ENCODE measurements at places on chromosomes 7 and 10.

- H3K27me3 ChIP-seq: no peaks in the 10 kb centered on the region
- peaks cover 24% of the 10 kb centered on the region for H3K4me1 ChIP-seq
- H3K36me3 ChIP-seq: peaks cover 83% of the 10 kb centered on the region
These were observed 9.2 kb downstream of the PFKFB3 start for GRCh38 chr10:6211671-6212635.

- no peak overlapping the region for H3K27ac ChIP-seq
- H3K36me3 ChIP-seq: no peaks in the 10 kb centered on the region
- no peak for DNase-seq
These were observed 11.1 kb downstream of the CAMK1D start for GRCh38 chr10:12360461-12360860.

- no peaks in the 10 kb centered on the region for H3K36me3 ChIP-seq
- DNase-seq: no peak
- no peak overlapping the region for H3K4me3 ChIP-seq
- H3K27ac ChIP-seq: no peak overlapping the region
- no peaks in the 10 kb centered on the region for H3K4me1 ChIP-seq
- peaks cover 48% of the 10 kb centered on the region for H3K27me3 ChIP-seq
These were observed 175.8 kb upstream of the PRKCQ start for GRCh38 chr10:6755781-6756460.

GRCh38 chr7:136324073-136324704 lies 347.0 kb upstream of the MTPN start:
- H3K4me3 ChIP-seq: no peak overlapping the region
- no peaks in the 10 kb centered on the region for H3K4me1 ChIP-seq
- no peaks in the 10 kb centered on the region for H3K27me3 ChIP-seq
- DNase-seq: no peak
- no peaks in the 10 kb centered on the region for H3K36me3 ChIP-seq

GRCh38 chr7:99559175-99559915 lies 903 bp downstream of the ZNF655 start:
- H3K36me3 ChIP-seq: peaks cover 91% of the 10 kb centered on the region
- no peak for DNase-seq
- H3K27me3 ChIP-seq: no peaks in the 10 kb centered on the region
- peaks cover 58% of the 10 kb centered on the region for H3K4me1 ChIP-seq
- peak overlapping the region; percentile 94 for H3K4me3 ChIP-seq

DNA sequence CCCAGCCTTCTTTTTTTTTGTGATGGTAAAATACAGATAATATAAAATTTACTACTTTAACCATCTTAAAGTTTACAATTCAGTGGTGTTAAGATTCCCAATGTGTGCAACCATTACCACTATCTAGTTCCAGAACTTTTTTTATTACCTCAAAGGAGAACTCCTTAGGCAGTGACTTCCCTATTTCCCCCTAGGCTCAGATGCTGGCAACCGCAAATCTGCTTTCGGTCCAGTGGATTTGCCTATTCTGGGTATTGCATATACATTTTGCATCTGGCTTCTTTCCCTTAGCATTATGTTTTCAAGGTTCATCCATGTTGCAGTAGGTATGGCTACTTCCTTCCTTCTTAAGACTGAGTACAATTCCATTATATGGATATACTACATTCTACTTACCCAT lies 56.5 kb downstream of the AFAP1L2 start:
- H3K4me1 ChIP-seq: no peaks in the 10 kb centered on the region
- no peaks in the 10 kb centered on the region for H3K36me3 ChIP-seq
- peaks cover 3% of the 10 kb centered on the region for H3K27me3 ChIP-seq
- H3K27ac ChIP-seq: no peak overlapping the region
- H3K4me3 ChIP-seq: no peak overlapping the region

DNA sequence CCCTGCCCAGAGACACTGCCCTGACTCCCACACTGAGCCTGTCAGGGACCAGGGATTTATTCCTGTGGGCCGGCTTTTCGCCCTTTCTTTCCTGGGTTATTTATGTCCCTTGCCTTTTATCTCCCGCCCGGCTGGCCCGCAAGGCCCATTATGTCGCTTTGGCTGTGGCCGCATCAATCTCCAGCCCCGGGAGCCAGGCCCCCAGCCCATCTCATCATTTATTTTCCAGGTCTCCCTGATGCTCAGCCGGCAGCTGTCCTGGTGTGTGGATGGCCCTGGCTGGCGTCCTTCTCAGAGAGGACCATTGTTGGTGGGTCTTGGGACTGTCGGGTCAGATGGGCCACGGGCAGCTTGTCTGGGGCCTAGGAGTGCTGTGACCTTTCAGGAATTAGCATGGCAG lies 82.3 kb downstream of the FAM241B start:
- H3K4me3 ChIP-seq: no peak overlapping the region
- H3K36me3 ChIP-seq: no peaks in the 10 kb centered on the region
- peaks cover 42% of the 10 kb centered on the region for H3K27me3 ChIP-seq
- H3K27ac ChIP-seq: no peak overlapping the region
- H3K4me1 ChIP-seq: no peaks in the 10 kb centered on the region

DNA sequence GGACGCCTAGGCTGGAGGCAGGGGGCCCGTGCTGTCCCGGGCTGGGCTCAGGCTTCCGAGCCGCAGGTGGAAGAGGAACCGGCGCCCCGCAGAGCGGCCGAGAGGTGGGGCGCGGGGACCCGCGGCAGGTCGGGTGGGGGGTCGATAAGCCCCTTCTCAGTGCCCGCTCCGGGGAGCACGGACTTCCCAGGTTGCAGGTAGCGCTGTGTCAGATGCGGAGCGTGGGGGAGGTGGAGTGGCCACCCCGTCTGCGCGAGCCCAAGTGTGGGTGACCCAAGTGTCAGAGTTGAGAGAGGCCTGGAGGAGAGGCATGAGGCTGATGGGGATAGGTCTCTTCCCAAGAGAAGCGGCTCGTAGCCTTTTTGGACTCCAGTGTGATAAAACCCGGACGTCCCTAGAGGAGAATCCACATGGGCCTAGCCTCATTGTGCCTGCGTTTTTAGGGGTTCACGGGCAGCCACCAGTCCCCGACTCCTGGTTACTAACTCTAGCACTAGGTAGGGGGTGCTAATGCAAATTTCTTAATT lies 580 bp downstream of the EEPD1 start:
- DNase-seq: no peak
- peak overlapping the region; percentile 76 for H3K4me3 ChIP-seq
- H3K36me3 ChIP-seq: no peaks in the 10 kb centered on the region

- no peak overlapping the region for H3K27ac ChIP-seq
- H3K27me3 ChIP-seq: peaks cover 4% of the 10 kb centered on the region
- H3K36me3 ChIP-seq: no peaks in the 10 kb centered on the region
- H3K4me1 ChIP-seq: no peaks in the 10 kb centered on the region
These were observed 8.5 kb downstream of the AKR1B10 start for GRCh38 chr7:134535919-134536299.

DNA sequence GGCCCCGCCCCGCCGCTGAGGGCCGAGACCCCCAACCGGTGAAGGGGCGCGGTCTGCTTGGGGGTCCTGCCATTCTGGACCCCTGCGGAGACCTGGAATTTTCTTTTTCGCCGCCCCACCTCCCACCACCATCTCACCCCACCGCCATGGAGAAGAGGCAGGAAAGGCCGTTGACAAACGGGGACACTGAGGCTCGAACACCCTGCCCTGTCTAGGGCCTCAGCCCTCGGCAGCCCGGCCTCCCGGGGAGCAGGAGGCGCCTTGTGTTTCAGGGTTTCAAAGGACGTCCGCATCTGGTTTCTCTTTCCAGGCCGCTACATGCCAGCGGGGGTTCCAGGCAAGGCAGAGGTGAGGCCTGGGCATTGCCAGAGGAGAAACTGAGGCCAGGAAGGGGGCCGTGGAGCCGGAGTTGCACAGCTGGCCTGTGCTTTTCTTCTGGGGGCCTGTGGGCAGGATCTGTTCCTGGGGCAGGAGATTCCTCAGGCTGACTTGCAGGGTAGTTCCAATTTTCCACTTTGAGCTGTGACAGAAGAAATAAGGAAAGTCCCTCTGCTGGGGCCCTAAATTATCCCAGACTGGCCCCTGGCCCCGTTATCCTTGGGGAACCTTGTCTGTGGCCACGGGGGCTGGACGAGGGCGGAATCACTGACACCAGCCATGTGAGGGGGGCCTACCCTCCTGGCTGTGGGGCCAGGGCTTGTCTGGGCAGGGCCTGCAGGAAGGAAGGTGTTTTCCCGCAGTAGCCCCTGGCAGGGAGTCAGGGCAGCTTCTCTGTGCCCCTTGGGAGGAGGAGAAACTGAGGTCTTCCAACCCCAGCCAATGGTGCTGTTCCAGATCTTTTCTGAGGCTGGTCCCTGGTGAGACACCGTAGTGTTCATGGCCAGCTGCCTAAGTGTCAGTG lies 900 bp upstream of the MICALL2 start:
- peak overlapping the region; percentile 26 for H3K27ac ChIP-seq
- no peaks in the 10 kb centered on the region for H3K36me3 ChIP-seq
- H3K4me1 ChIP-seq: peaks cover 12% of the 10 kb centered on the region

- no peak overlapping the region for H3K27ac ChIP-seq
- DNase-seq: no peak
- no peaks in the 10 kb centered on the region for H3K27me3 ChIP-seq
- H3K4me3 ChIP-seq: no peak overlapping the region
- H3K36me3 ChIP-seq: no peaks in the 10 kb centered on the region
These were observed 116.0 kb upstream of the ANTXRL start for GRCh38 chr10:46170789-46171188.

GRCh38 chr7:81234896-81235295 lies 316.0 kb upstream of the SEMA3C start:
- no peaks in the 10 kb centered on the region for H3K36me3 ChIP-seq
- no peaks in the 10 kb centered on the region for H3K4me1 ChIP-seq
- no peak for DNase-seq
- H3K4me3 ChIP-seq: no peak overlapping the region
